Activated CD4-positive, alpha-beta T cell treated with anti-CD3 and anti-CD28 coated beads, Interleukin-2, amount 50 U/mL, for 24 hours (primary cell): ENCODE measurements at places on chromosomes 6 and 20.

GRCh38 chr6:41671376-41671775, 33.1 kb downstream of the MDFI start:
- no peak for DNase-seq

DNA sequence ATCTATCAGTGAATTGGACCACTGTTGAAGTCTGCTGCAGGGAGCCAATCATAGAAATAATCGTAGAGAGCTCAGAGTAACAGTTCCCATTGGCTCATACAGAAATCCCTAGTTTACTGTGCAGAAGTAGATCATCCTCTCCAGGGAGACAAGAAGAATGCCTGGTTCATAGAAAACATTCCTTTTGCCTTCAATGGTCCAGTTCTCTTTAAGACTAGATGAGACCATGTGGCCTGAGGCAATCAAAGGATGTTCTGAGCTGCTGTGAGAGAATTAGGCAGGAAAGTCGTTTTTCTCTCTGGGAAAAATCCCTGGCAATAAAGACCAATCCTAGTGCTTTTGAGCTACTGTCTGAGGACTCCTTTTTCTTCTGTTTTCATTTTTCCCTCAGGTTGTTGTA, 208.4 kb downstream of the CENPW start:
- DNase-seq = no peak

GRCh38 chr6:135796643-135797305, 54.7 kb upstream of the PDE7B start:
- no peak for DNase-seq

DNA sequence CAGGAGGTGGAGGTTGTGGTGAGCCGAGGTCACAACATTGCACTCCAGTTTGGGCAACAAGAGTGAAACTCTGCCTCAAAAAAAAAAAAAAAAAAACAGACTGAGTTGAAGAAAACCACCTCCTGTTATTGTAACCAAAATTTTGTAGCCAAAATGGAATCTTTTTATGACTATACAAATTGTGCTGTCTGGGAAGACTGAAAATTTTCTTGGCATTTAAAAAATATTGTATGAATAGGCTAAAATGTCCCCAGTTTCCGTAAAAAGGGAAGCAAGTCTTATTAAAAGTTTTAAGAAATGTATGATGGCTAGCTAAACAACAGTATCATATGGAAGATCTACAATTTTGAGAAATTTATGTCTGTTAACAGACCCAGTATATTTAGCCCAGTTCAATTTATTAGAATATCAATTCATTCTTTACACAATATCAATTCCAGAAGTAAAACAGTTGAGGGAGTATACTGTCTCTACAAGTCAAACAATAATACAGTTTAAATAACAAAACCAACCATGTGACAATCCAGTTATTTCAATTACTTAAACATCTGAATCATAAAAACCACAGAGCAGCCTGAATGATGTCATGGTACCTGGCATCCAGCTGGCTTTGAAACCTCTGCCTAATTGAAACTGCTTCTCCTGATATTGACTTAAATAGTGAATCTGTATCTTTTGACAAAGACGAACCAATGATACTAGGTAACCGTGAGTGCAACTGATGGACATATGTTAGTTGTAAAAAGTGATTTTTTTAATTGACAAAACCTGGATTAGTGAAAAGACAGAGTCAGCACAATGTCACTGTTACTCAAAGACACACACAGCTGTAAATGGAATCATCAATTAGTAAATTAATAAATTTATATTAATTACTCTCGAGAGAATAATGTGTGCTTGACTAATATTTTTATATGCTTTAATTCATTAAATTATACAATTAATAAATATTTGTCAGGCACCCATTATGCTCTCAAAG, 166.6 kb upstream of the MARCKS start:
- DNase-seq = no peak

- no peak for DNase-seq
These were observed 37.0 kb downstream of the SHLD1 start for GRCh38 chr20:5786930-5787795.

- no peak for DNase-seq
These were observed 690 bp downstream of the IFNGR1 start for GRCh38 chr6:137218473-137218916.

- no peak for DNase-seq
These were observed 134.8 kb upstream of the PRDM1 start for GRCh38 chr6:105951322-105951721.

- DNase-seq = no peak
These were observed 1115.6 kb upstream of the CITED2 start for GRCh38 chr6:140490081-140490480.

DNA sequence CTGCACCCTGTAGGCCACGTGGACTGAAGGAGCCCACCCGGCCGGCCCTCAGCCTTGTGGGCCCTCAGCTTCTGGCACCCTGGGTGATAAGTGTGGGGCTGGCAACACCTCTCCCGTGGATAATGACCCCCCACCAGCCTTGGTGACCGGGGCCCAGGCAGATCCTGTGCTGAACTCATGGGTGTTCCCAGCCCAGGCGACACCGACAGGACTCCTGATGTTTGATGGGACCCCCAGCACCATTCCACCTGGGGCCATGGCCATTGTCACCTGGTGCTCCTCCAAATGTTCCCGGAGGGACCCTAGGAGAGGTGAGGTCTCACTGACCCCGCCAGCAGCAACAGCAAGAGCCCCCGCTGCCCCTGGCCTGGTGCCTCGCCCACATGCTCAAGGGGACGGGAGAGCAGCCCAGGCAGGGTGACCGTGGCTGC, 19.4 kb upstream of the FRMD1 start:
- no peak for DNase-seq

DNA sequence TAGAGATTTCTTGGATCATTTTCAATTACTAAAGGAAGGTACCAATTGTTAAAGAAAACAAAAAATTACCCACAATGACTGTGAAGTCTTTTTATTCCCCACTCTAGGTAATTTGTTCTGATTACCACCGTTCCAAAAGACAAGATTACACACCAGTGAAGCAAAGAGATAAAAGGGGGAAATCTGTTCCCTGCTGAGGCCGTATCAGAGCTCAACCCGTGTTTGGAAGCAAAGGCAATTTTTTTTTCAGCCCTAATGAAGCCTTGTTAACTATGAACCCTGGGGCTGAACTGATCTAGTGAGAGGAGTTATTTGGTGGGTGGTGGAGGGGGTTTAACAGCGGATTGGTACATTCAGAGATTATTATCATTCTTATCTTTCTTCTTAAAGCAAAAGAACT, 128.5 kb downstream of the ALDH8A1 start:
- no peak for DNase-seq

DNA sequence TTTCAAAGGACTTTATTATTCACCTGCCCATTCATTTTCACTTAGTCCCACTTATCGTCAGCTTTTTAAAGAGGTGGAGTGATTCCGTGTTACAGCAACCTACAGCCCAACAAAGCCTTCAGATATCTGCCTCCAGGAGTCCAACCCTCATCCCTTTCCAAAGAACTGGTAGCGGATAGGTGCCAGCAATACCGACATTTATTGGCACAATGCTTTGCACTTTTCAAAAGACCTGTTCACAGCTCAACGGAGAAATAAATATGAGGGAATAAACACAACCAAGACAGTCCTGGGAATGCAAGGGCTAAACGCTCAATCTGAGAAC, 819 bp upstream of the MTRF1L start:
- no peak for DNase-seq

GRCh38 chr6:157761926-157762325, 61.1 kb upstream of the SNX9 start:
- no peak for DNase-seq

DNA sequence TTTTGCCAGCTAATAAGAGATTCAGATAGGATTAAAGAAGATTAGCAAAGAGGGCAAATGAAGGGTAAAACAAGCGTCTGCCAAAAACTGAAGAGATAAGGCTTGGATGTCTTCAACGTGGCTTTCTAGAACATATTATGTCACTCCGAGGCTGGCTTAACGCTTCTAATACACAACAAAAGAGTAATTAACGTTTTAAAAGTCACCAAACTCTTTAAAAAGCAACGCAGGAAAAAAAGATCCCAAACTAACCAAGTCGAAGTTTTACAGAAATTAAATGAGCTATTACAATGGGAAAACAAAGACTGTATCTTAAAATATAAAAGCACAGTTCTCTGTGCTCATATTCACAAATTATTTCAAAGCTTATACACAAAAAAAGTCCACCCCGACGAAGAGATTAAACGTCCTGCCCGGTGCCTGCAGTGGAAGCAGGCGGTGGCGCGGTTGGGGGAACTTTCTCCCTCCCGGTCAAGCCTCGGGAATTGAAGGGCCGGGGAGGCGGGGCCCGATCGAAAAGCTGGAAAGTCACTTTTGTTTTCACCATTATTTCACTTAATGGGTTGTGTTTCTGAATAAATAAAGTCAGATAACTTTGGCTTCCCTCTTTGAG, 1.2 kb downstream of the MAK start:
- DNase-seq = no peak

GRCh38 chr6:141133346-141133745, 999.4 kb upstream of the GJE1 start:
- no peak for DNase-seq

DNA sequence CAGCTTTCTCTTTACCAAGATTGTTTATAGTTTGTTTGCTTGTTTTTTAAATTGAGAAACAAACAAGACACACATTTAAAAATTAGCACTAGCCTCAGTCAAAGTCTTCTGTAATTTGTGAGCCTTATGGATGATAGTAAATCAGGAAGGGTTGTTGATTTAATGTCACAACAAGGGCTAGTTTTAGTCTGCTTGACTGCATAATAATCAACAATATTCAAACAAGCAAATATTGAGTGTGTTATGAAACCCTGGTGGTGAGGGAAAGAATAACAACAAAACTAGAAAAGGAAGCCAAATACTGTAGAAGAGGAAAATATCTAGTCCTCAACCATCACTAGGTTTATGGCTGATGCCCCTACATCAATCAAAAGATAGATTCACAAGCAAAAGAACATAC, 228.6 kb downstream of the TBC1D7 start:
- DNase-seq = no peak

DNA sequence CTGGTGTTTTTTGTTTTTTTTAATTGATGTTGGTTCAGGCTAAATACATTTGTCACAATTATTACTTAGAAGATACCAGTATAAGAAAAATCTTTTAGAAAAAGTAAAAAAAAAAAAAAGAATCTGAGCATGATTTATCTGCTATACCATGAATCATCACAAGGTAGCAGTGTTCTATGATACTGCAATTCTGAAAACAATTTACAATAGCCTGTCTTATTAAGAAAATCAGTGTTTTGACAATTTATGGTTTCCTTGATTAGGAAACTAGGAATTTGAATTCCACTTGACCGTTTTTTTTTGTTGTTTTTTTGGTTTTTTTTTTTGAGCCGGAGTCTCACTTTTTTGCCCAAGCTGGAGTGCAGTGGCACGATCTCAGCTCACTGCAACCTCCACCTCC, 9.3 kb upstream of the MAK start:
- no peak for DNase-seq

DNA sequence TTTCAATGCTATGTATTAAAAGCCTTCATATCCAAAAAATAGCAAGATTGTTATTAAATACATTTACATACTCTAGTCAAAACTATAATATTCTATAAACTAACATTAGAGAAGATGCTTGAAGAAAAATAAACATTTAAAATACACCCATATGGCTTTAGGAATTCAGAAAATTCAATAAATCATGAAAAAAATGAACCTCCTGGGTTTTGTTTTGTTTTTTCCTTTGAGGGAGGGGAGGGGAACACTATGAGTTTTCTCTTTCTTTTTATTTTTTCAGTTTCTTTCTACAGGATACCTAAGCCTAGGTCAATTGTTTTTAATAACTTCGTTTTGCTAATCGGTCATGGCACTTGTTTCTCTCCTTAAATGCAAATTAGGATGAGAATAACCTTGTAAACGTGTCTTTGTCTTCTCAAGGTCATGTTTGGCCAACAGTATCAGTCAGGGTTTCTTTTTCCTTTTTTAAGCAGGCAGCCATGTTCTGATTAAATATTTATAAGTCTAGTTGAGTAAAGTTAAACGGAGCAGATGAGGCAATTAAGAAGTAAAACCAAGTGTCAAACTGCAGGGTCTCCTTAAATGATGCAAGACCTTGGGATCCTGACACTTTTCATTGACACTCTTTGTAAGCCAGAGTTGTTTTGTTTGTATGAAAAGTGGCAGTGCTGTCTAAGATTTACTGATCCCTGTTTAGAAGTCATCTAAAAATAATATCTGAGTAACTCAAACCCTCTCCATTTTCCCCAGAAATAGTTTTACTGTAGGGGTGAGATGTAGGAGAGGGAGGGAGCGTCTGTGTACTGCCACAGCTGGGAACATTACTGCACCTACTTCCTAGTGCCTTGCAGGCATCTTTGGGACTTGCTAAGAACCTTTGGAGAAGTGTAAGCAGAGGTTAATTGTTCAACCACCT, 392.3 kb downstream of the PLCB1 start:
- no peak for DNase-seq

- DNase-seq = no peak
These were observed 50.0 kb downstream of the SASH1 start for GRCh38 chr6:148392671-148393070.

DNA sequence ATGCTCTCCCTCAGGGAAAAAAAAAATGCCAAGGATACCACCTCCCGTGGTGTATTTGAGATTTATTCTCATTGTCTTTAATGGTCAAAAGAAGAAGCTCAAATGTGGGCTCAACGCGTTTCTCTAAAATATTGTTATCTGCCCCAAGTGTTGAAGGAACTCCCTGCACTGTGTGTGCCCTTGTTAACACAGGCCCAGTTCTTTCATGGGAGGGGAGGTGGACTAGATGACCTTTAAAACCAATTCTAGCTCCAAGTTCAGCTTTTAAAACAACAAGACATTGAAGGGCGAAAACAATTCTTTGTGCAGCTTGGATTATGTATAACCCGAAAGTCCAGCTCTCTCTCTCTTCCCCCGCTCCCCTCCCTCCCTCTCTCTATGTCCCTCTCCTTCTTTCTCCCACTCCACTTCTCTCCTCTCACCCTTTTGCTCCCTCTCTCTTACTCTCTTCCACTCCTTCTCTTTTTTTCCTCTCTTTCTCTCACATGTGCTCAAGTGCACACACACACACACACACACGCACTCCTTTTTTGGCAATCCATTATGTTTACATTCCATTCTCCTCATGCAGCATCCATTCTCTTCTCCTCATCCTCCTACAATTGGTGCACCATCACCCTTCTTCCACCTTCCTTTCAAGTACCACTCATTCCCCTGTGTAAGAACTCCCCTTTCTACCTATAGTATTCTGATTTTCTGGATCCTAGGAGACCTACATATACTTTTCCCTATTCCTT, 8.5 kb downstream of the HLA-DMB start:
- no peak for DNase-seq

DNA sequence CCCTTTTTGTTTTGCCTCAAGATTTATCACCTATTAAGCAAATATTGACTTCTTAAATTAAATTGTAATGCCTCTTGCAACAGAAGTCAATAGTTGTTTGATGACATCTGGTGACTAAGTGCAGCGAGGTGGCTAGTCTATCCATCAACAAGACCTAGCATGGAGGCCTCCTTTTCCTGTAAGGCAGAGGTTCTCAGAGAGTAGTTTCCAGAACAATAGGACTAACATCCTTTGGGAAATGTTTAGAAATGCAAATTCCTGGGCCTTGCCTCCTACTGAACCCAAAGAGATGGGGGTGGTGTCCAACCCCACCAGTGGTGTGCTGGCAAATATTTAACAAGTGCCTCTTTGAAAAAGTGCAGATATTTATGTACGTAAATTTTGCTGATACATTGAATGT, 143.7 kb downstream of the SCP2D1 start:
- no peak for DNase-seq

- DNase-seq = no peak
These were observed 86.2 kb downstream of the LCA5 start for GRCh38 chr6:79450984-79451383.
